ENCODE measurements at places on chromosomes 3 and 15.

GRCh38 chr3:187400756-187401155 is 32.6 kb downstream of the RTP4 start:
- DNase-seq: no peak

GRCh38 chr3:191634902-191635301 is 173.9 kb downstream of the PYDC2 start:
- DNase-seq: no peak

- no peak for DNase-seq
Observed at GRCh38 chr15:48096355-48096786, 24.4 kb upstream of the SLC24A5 start.

- DNase-seq: no peak
Observed at GRCh38 chr15:51846066-51846462, 16.6 kb downstream of the TMOD3 start.

GRCh38 chr15:78112551-78112950 is 18.7 kb downstream of the CIB2 start:
- no peak for DNase-seq

All from GM19239 (cell line).